ENCODE measurements at places on chromosomes 16 and 17.

DNA sequence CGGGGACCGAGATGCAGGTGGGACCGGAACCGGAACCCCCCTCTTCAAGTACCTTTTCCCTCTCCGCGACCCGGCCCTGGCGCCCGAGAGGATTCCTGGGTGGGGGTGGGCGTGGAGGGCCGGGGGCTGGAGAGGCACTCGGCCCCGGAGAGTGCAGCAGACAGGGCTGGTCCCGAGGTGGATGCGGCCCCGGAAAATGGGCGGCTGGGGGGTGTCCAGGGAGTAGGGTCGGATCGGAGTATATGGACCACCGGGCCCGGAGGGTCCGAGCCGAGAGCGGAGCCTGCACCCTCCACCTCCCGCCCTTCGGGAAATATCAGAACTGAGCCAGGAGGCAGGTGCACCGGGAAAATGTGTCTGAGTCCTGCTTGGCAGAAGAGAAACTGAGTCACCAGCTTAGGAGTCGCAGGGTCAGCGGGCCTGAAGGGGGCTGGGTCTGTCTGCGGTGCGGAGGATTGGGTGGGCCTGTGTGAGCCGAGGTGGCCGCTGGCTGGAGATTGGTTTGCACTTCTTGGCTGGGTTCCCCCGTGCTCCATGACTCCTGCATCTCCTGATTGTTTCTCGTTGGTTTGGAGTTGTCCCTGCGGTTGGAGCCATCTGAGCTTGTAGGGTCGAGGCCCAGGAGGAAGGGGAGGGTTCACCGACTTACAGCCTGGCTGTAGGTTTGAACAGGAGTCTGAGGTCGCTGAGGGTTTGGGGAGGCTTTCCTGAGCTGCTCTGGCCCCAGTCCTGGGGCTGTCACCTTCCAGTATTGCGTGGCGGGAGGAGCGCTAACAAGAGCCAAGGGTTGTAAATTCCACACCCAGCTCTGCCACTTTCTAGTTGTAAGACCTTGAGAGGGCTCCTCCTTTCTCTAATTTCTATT is 518 bp downstream of the SH2B1 start:
- no peak for DNase-seq

- DNase-seq: no peak
These were observed 204.0 kb downstream of the KCNJ2 start for GRCh38 chr17:70373369-70373768.

DNA sequence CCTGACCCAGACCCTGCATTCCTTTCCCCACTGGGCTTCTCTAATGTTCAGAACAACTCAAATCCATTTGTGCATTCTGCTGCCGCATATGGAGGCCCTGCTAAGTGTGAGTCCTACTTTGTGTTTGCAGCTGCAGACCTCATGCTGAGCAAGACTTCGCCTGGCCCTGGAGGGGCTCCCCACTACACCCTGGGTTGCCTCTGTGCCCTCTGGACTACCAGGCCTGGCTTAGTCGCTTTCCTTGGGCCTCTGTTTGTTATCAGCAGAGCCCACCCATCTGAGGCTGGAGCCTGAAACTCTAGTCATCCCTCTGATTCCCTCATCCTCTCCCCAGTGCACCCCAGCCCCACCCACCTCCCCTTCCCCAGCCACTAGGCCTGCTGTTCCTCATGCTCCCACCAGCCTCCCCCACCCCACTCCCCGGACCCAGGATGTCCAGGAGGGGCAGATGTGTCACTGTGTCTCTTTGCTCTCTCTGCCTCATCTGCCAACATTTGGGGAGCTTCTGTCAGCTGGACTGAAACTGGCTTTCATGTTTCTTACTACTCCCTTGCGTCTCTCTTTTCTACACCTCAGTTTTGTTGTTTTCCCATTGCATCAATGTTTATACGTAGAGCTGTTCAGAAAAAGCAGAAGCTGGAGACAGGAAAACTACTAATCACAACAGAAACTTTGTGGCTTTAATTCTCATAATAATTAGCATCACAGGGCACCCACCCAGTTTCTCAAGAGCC is 17.9 kb upstream of the CD300E start:
- no peak for DNase-seq

DNA sequence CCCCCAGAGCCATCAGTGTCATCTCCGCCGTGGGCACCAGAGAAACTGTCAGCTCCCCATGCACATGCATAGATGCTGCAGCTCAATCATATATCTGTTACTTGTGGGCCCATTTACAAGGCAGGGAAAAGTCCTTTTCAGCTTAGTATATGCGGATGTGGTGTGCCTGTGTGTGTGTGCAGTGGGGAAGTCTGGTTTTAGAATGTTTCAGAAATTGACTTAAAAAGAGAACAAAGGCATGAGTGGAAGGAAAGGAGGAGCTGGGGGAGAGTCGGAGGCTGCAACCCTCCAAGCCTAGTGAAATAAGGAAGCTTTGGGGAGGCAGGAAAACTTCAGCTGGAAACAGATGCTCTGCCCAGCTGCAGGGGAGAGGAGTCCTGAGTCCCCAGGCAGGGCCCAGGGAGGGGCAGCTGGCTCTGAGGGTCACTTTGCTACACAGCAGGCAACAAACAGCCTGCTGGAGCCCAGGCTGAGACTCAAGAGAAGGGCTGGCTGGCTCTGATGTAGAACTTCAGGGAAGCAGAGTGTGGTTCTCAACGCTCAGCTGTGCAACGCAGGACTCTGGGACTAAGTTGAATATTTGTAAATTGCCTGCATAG is 11.1 kb upstream of the CD300LD start:
- no peak for DNase-seq

DNA sequence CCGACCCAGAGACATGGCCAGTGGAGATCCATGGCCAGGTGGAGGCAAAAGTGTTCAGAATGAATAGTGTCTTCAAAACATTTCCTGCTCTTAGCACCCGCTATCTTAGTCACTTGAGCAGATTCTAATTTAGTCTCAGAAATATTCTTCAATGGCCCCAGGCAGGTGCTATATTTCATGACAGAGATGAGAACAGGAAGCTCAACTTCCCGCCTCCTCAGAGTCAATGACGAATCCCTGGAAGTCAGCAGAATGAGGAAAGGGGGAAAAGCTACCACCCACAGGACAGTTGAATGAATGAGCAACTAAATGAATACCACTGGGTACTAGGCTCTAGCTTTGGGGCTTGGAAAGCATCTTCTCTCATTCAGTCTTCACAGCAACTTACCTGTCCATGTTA is 147.2 kb downstream of the ASIC2 start:
- no peak for DNase-seq

DNA sequence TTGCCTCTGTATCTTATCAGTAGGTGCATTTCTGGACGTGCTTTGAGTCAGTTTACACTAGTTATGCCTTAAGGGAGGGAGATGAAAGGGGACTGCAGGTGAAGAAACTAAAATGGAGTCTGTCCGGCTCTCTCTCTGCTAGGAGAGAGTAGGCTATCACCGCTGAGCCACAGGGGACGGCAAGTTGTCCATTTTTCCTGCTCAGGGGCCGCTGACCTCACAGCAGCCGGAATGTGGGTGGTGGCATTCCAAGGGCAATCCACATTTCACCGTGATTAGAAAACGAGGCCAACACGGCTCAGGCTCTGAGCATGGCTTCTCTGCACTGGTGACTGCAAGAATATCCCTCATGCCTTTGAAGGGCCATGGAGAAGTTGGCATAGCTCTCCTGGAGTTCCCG is 19.0 kb upstream of the KLHDC4 start:
- DNase-seq: no peak

- DNase-seq: no peak
These were observed 30.1 kb downstream of the IKZF3 start for GRCh38 chr17:39834017-39834416.

DNA sequence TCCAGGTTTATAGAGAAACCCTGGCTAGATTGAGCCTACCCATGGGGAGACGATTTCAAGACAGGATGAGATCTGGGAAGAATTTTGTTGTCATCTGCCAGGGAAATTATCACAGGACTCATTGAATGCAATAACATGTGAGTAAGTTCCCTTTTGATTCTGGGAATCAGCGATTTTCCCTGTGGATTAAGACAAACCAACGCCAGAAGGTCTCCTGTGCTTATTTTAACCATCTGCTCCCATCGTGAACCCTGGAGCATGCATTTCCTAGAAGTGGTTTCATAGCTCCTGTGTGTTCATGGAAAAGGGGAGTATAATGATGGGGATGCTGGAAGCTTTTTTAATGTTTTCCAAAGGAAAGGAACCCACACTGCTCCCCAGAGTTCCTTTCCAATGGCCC is 21.0 kb upstream of the ARHGAP44 start:
- no peak for DNase-seq

DNA sequence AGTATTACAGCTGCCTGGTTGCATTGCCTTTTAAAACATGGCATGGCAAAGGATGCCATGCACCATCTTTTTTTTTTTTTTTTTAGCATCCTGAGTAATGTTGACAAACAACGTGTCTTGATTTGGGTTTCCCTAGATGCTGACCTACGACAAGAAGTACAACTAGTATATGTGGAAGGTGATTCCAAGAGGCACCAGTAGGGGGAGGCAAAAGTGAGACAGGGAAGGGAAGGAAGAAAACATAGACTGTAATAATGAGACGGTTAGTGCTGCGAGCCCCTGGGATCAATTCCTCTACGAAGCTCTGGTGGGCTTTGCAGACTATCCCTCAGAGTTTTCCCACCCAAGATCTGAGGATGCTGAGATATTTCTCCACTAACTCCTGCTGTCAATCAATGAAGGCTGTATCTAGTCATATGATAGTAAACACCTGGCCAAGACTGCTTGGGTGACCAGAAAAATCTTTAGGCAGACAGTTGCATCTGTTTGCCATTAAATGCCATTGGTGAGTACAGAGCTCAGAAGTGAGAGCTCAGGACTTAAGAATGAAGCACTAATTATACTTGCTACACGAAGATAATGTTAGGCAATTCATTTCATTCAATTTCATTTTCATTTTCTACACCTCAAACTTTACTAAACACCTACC is 458.6 kb upstream of the GOT2 start:
- no peak for DNase-seq

- no peak for DNase-seq
These were observed 4.0 kb upstream of the CDC6 start for GRCh38 chr17:40283662-40284061.
